ENCODE measurements at places on chromosomes 13 and 19.

DNA sequence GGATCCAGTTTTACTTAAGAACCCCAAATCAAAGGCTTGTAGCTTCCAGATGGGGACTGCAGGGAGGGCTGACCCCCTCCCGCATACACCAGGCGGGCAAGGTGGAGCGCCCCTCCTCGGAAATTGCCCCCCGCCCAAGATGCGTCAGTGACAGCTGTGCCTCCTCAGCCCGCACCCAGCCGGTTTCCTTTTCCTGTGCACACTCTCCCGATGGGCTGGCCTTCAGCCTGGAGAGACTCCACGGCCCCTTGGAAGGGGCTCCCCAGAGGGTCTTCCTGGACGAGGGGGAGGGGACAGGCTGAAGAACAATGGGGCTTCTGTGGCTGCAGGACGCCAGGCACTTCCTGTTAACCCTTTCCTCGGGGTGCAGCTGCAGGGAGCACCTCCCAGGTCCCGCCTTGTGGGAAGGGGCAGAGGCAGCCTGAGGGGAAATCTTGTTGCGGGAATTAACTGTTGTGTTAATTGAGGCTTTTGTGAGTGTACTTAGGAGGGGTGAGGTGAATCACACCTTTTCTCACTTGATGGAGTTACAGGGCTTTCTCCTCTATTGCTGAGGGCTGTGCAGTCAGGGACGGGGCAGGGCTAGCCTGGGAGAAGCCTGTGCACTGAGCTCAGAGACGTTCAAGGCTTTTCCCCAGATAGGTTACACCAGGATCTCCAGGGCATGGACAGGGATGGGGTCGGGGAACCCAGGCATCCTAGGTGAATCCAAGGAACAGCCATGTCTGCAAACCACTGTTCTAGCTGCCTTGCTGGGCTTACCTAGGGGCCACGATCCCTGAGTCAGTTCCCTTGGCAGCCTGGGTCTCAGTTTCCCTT lies 14.3 kb downstream of the IER2 start:
- peak; percentile 45 for DNase-seq

- DNase-seq, result no peak
These were observed 376.4 kb downstream of the FGF9 start for GRCh38 chr13:22047082-22047784.

- DNase-seq, result peak; percentile 100
These were observed 21.2 kb downstream of the PCID2 start for GRCh38 chr13:113187263-113187669.

- no peak for DNase-seq
These were observed 20.4 kb downstream of the CLEC11A start for GRCh38 chr19:50743537-50743936.

DNA sequence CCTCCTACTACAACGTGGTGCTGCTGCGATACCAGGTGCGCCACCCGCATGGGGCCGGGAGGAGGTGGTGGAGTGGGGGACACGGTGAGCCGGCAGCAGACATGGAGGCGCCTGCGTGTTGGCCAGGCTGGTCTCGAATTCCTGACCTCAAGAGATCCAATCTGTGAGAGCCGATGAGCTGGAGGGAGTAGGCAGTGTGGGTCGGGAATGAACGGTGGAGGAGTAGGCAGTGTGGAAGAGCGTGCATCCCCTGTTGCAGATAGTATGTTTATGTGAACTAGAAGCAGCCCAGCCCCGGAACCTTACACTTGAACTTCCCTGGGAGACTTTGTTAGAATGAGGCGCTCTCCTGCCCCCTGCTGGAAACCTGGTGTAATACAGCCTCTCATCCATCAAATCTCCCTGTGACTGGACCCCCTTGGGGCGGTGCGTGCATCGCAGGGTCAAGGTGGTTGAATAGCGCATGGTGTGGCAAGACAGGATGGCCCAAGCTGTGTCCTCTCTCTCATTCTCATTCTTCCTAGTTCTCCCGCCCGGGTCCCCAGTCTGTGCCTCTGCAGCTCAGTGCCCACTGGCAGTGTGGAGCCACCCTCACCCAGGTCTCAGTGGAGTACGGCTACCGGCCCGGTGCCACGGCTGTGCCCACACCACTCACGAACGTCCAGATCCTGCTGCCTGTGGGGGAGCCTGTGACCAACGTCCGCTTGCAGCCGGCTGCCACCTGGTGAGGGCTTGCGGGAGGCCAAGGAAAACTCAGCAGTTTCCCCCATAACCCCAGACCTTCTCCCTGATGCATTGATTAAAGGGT lies 10.5 kb upstream of the B3GNT3 start:
- DNase-seq, result peak; percentile 72

DNA sequence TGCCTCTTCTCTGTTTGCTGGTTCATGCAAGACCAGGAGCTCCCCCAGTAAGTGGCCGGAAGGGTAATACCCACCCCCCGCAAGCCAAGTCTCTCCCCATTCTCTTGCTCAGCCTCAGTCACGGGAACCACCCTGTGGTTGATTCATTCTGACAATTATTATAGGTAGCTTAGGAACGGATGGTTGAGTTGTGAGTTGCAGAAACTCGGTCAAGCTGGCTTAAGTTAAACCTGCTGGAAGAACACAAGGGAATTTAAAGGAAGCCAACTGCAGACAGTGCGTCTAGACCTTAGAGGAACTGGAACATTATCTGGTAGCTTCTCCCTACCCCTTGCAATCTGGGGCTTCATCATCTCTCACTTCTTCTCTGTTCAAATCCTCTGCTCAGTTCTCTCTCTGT lies 8.9 kb downstream of the FPR1 start:
- DNase-seq, result peak; percentile 48

- DNase-seq, result no peak
These were observed 1475.0 kb downstream of the SLITRK1 start for GRCh38 chr13:82407321-82407720.

GRCh38 chr19:45767410-45767880 lies 1.6 kb downstream of the SIX5 start:
- peak; percentile 85 for DNase-seq

DNA sequence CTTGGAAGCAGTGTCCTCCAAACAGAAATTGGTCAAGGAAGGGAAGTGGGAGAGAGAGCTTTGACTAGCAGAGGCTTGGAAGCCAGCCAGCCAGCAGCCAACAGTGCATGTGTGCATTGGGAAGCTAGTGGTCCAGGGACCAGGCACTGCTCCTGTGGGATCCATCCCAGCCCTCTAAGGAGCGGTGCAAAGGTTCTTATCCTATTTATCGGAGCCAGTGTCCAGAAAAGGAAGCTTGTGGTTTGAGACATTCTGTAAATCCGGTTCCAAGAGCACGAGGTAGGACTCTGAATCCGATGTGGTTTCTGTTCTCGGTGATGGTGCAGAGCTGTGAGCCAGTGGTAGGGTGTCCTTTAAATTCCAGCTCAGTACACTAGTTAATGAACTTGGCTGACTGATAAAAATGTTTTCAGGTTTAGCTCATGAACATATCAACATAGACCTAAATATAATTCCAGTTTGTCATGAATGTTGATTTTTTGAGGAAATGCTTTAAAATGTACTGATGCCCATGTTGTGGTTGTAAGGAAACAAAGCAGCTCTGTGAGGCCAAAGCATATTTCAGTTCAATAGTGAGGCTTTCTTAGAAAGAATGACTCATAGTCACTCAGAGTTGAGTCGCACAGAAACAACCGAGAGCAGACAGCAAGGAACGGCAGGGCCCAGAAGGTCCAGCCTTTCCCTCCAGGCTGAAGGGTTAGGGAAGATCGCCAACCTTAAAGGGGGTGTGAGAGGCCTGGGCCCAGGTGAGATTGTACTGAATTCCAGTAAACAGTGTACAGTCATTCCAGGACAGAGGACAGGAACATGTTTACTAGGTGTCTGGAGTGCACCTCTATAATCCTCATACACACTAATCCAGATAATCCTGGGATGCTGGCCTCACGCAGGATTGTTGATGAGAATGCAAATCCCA lies 21.5 kb upstream of the GARRE1 start:
- DNase-seq, result peak; percentile 96

DNA sequence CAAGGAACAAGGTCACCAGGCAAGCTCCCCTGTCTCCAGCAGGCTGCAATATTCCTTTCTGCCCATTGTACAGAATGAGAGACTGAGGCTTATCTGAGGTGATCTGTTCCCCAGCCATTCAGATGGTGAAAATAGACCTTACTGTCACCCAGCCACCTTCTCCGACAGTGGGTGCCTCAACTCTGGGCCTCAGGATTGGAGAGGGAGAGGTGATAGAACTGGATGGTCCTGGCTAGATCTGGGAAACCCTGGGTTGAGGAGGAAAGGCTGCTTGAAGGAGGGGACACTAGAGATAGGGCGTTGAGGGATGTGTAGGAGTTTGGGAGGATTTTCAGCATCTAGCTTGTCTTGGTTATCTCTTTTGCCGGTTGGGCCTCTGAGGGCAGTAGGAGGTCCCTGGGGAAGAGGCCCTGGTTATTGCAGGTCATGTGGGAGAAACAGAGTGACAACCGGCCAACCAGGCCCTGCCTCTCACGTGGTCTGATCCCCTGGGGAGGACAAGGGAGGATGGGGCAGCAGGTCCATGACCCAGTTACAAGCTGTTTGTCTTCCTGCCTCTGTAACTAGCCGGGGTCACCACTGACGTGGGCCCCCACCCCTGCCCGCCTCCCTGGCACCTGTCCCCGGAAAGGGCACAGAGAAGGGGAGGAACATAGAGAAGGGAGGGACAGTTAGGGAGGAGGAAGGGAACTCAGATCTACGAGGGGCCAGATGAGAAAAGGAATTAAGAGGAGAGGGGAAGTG lies 8.2 kb downstream of the NFIC start:
- no peak for DNase-seq

- DNase-seq, result no peak
These were observed 2.0 kb downstream of the ZBTB7A start for GRCh38 chr19:4064496-4065260.

Data from fibroblast of the aortic adventitia (primary cell).